ENCODE measurements at places on chromosomes 13 and 19.

DNA sequence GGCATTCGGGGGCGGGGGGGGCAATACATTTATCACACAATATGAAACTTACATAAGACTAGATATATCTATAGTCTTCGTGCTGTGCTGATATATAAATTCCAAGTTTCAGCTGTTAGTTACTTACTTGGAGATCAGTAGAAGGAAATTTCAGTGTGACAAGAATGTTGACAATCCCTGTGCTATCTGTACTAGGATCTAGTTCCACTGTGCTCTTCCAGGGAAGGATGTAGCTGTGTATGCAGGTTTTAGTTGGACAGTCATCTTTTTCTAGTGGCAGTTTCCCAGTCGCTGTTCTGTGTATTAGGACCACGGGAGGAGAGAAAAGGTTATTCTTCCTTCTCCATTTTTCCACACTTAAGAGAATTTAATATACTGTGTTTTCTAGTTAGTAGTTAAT is 3.2 kb upstream of the TRIM13 start:
- no peak for DNase-seq

- DNase-seq = peak; percentile 49
Observed at GRCh38 chr19:52941941-52942385, 18.7 kb upstream of the ZNF888 start.

DNA sequence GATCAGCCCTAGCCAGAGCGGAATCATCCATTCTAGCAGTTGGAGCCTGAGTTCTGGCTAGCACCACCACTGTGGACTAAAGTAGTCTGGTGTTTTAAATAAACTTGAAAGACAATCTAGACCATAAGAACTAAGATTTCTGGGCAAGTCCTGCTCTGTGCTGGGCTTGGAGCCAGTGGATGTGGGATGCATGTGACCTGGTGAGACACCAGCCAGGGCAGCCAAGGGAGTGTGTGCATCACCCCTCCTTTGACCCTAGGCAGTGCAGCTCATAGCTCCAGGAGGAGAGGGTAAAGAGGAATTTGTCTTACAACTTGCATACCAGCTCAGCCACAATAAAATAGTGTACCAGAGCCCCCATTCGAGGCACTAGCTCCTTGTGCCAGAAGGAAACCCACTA is 21.0 kb downstream of the ITGBL1 start:
- DNase-seq = peak; percentile 27

DNA sequence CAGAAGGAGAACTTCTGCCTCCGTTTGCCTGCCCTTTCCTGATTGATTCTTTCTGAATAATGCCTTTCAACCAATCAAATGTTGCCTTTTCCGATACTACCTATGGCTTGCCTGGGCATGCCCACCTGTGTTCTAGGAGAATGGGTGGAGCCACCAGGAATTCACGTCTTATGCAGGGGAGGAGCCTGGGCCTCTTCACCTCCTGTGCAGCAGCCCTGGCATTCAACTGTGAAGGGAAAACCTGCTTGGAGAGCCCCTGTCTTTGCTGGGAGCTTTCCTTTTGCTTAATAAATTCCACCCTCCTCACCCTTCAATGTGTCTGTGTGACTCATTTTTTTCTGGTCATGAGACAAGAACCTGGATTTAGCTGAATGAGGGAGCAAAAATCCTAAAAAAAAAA is 730.7 kb downstream of the UQCRFS1 start:
- DNase-seq = no peak

GRCh38 chr13:65656740-65657329 is 1573.3 kb downstream of the PCDH9 start:
- DNase-seq = no peak

DNA sequence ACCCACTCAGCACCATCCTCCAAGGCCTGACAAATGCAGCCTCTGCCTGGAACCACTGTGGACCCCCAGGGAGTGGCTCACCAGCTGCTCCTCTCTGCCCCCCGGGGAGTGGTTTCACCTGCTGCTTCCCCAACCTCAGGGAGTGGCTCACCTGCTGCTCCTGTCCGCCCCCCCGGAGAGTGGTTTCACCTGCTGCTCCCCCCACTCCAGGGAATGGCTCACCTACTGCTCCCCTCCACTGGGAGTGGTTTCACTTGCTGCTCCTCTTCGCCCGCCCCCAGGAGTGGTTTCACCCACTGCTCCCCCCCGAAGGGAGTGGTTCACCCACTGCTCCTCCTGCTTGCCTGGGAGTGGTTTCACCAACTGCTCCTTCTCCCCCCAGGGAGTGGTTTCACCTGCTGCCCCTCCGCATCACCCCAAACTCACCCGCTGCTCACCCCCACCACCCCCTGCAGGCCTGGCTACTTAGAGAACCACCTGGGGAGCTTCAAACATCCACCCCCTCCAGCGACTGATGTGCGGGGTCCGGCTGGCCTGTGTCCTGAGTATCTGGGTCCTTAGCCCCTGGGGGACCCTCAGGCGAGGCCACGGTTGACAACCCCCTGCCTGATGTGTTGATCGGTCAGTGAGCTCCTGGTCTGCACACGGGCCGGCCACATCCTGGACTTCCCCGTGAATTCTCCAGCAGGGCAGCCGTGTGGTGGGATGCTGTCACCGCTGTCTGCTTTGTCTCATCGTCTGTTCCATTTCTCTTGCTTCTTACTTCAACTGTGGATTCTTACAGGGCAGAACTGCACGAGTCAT is 14.6 kb upstream of the TMEM255B start:
- DNase-seq = no peak

DNA sequence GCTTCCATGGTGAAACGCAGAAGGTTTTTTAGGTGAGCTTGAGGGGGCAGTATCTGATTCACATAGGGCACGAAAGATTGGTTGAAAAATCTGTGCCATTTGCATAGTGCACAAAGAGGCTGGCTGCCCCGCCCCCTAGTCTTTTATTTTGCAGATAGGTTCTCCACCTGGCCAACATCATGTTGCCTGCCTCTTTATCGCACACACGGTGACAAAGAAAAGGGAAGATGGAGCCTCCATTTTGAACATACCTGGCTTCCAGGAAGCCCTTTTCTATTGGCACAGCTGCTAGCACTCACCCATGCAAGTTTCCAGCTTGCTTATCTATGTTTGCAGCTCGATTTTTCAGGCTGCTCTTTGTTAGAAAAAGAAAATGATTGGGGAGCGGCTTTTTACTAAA is 316.2 kb upstream of the KLHL1 start:
- no peak for DNase-seq

- DNase-seq = no peak
Observed at GRCh38 chr13:23771552-23771951, 117.6 kb downstream of the MIPEP start.

DNA sequence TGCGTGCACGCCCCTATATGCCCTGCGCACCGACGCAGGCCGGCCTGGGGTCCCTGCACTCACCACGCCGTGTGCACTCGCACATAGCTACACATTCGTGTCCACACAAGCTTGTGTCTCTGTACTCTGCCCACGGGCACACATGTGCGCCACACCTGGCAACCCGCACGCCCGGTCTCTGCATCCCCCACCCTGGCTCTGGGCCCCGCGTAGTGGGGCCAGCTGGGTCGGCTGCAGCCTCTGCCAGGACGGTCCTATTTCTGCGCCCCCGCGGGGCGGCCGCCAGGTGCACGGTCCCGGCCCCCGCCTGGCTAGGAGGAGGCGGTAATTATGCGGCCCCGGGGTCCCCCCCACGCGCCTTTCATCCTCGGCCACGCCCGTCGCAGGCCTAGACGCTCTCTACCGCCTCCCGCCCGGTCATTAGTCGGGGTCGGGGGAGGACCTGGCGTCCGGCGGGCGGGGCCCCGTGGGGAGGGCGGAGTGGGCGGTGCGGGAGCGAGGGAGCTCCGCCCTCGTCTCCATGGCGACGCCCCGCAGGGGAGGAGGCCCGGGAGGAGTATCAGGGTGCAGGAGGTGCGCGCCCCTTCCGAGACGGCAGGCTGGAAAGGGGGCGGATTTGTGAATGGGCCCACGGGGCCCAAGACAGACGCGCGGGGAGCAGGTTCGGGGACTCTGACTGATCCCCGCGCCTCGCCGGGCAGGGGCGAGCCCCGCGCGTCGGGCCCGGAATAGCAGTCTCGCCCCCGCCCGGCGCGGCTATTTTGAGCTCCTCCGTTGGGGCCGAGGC is 2.8 kb upstream of the CIRBP start:
- peak; percentile 95 for DNase-seq

GRCh38 chr19:34489175-34489574 is 7.6 kb downstream of the WTIP start:
- DNase-seq = no peak

GRCh38 chr19:28065026-28065425 is 1147.9 kb downstream of the UQCRFS1 start:
- peak; percentile 32 for DNase-seq

DNA sequence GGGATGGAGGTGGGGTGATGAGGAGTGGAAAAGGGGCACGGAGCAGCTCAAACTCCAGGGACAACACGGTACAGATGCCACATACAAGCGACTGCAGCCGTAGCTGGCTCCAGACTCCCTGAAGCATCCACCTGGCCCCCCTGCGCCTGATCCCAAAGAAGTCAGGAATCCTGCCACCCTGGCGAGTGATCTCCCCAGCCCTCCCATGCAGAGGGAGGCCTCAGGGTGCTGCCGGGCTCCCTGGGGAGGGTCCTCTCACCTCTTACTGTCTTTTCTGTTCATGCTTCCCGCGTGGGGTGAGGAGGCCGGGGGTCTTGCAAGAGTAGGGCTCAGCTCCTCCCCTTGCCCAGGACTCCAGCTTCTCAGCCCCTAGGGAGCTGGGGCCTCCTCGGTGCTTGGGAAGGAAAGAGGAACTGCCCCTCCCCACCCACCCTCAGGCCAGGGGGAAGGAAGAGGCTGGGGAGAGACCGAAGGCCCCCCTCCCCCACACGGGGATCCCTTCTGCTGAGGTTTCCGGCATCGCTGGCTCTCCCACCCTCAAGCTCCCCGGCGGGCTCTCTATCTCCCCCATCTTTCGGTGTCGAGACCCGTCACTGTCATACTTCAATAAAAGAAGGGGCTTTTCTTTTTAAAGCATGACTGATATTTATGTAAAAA is at the start of gene RASGRP4:
TSS of gene RASGRP4 (minus strand) at position 410 of the 657 bp plus-strand sequence. CDS start at position 282, 128 bp downstream.
- DNase-seq = no peak

GRCh38 chr19:39705578-39706188 is 1.4 kb downstream of the LGALS14 start:
- no peak for DNase-seq

GRCh38 chr19:54600212-54600611 is 6.8 kb downstream of the LILRA1 start:
- no peak for DNase-seq

GRCh38 chr13:23899555-23899954 is 2.3 kb upstream of the C1QTNF9B start:
- peak; percentile 23 for DNase-seq

GRCh38 chr13:32905063-32905863 is 111.0 kb upstream of the KL start:
- peak; percentile 61 for DNase-seq

- DNase-seq = no peak
Observed at GRCh38 chr13:112175162-112176075, 108.5 kb downstream of the SOX1 start.

GRCh38 chr19:56271151-56271550 is 1.4 kb upstream of the EDDM13 start:
- no peak for DNase-seq

GRCh38 chr13:29654843-29655547 is 59.5 kb upstream of the SLC7A1 start:
- no peak for DNase-seq

GRCh38 chr13:111008351-111008750 is 93.5 kb upstream of the ANKRD10 start:
- DNase-seq = no peak

DNA sequence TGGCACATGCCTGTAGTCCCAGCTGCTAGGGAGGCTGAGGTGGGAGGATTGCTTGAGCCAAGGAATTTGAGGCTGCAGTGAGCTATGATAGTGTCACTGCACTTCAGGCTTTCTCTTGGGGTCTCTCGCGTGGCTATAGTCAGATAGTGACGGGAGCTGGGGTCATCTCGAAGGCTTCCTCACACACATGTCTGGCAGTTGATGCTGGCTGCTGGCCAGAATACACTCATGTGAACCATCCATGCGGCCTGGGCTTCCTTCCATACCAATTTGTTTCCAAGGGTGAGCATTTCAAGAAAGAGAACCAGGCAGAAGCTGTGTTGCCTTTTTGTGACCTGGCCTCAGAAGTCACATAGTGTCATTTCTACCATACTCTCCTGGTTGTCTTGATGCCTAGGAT is 26.4 kb downstream of the LEUTX start:
- peak; percentile 26 for DNase-seq

GRCh38 chr13:74466864-74467263 is 332.7 kb upstream of the KLF12 start:
- no peak for DNase-seq

GRCh38 chr13:93922063-93922855 is 557.2 kb downstream of the DCT start:
- no peak for DNase-seq

DNA sequence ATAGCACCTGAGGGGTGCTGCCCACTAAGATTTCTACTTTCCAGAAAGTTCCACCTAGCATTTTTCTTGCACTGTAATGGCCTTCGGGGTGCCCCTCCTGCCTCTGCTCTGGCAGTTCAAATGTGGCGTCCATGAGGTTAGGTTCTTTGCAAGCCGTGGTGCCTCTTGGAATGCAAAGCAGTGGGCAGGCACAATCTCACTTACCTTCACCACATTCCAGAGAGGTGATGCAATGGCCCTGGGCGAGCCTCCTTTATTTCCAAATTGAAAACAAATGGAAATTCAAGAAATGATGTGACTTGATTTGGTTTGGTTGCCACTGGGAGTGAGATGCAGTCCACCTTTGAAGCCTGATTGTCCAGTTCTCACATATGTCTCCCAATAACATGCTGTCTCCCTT is 46.9 kb downstream of the FGF9 start:
- peak; percentile 58 for DNase-seq

DNA sequence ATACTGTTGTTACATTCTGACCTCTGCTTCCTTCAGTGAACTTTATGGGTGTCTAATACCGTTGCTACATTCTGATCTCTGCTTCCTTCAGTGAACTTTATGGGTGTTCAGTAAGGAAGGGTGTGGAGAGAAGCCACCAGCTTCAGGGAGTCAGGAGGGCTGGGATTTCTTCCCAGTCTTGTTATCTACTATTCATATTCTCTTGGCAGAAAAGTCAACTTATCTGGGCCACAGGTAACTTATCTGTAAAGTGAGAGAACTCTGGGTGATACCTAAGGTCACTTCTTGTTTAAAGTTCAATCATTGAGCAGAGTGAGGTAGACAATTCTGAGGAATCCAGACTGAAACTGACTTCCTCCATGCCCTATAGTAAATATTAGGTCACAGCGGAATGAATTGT is 71.2 kb upstream of the STK24 start:
- DNase-seq = no peak

DNA sequence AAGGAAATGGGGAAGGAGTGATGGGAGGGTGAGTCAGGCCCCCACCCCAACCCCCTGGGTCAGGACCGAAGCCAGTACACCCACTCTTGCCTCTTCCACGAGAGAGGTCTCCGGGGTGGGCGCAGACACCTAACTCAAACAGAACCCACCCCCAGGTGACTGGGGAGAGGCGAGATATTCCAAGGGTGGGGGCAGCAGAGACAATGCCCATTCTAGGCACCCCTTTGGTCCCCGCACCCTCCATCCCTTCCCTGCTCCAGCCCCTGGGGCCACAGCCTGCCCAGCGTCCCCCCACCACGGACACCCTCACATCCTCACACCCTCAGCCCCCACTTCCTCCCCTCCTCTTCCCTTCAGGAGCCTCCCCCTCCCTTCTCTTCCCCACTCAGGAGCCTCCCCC is 682 bp downstream of the ZSCAN18 start:
- DNase-seq = no peak

GRCh38 chr13:37475151-37475550 is 123.4 kb downstream of the POSTN start:
- no peak for DNase-seq

Data from Daoy (cell line).